ENCODE measurements at places on chromosomes 16 and 17. TPM values are rescaled to one million over a fixed set of nuclear protein-coding genes. Genes with fewer than 3 reads are reported as not detected.

NPIPA2 gene
- total RNA-seq, result 8.2 TPM

TMEM231 gene
- 10.0 TPM for total RNA-seq

AANAT gene
- total RNA-seq, result not detected

TMEM132E gene
- total RNA-seq, result 1.2 TPM

CDH5 gene
- 0.46 TPM for total RNA-seq

MFAP4 gene
- total RNA-seq, result 2.6 TPM

GRCh38 chr16:24116989-24117388 lies 139.1 kb upstream of the CACNG3 start:
- no peak for DNase-seq

- DNase-seq, result no peak
Measured at GRCh38 chr17:57600074-57600473, 145.0 kb downstream of the CCDC182 start.

GRCh38 chr17:5511401-5512225 lies 25.2 kb downstream of the MIS12 start:
- DNase-seq, result no peak

DNA sequence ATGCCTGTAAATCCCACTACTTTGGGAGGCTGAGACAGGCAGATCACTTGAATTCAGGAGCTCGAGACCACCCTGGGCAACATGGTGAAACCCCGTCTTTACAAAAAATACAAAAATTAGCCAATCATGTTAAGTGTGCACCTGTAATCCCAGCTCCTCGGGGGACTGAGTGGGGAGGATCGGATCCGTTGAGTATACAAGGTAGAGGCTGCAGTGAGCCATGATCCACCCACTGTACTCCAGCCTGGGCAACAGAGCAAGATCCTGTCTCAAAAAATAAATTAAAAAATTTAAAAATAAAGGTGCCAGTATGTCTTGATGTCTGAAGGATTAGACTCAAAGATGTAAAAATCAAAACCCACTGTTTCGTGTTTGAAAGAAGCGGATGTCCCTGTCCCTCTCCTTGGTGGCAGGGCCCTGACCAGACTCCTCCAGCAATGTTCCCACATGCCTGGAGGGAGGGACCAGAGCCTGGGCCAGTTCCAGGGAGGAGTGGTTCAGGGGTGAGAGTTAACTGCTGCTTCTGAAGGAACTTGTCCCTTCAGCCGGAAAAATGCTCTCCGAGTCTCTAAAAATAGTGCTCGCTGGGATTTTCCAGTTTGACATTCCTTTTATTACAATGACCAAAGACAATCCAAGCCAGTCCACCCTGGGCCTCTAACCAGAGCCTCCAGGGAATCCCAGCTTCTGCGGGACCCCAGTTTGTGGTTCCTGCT lies 9.4 kb upstream of the CMTM4 start:
- DNase-seq, result no peak

DNA sequence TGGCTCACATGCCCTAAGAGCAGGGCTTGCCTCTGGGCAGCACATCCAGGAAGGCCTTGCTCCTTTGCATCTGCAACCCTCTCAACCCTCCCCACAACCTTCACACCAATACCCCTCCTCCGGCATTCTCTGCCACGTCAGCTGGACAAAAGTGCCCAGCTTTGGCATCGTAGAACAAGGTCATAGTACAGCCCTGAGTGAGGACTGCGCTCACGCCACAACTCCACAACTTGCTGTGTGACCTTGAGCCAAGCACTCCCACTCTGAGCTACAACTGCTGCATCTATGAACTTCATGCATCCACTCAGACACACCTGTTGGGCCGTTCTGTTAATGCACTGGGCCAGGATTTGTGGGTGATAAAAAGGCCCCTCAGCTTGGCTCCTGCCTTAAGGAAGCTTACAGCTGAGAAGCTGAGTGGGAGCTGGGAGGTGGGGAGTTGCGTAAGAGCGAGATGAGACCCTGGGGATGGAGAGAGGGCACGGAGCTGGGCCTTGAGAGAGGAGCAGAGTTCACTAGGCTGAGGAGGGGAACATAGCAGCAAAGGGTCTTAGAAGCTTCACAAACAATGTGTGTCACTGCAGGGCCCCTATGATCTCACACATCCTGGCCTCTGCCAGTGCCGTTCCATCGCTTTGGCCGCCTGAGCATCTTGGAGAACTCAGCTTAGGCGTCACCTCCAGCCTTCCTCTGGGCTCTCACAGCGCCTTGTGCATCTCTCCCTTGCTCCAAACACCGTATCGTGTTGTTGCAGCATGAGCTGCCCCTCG lies 8.6 kb upstream of the MRC2 start:
- DNase-seq, result no peak

DNA sequence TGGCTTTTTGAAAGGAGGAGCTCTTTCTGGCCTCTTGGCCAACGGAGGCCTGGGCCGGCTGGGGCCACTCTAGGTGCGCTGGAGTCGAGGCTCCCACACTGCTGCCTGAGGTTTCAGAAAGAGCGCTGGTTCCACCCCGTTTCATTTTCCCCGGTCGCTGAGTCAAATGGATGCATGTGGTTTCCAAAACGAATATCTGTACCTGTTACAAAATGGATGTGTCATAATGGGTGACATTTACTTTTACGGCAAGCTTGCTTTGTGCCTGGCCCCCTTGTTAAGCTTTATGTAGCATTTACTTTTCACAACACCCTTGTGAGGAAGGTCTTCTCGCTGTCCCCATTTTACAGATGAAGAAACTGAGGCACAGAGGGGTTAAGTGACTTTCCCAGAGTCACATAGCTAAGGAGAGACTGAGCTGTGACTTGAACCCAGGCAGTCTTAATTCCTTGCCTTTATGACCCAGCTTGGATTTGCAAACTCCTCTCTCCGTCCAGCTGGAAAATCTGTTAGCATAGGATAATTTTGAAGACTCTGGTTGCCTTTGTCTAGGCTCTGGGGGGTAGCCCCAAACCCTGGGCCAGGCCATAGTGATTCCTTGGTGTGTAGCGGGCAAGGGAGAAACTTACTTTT lies 10.6 kb downstream of the KSR1 start:
- DNase-seq, result no peak

Data from type B pancreatic cell (in vitro differentiated cells).